ENCODE measurements at places on chromosomes 11 and 22. TPM values are rescaled to one million over a fixed set of nuclear protein-coding genes. Genes with fewer than 3 reads are reported as not detected.

The CHADL gene
- total RNA-seq, result 0.18 TPM

The GUCY1A2 gene
- not detected for total RNA-seq

The PRG2 gene
- total RNA-seq, result 0.68 TPM

DNA sequence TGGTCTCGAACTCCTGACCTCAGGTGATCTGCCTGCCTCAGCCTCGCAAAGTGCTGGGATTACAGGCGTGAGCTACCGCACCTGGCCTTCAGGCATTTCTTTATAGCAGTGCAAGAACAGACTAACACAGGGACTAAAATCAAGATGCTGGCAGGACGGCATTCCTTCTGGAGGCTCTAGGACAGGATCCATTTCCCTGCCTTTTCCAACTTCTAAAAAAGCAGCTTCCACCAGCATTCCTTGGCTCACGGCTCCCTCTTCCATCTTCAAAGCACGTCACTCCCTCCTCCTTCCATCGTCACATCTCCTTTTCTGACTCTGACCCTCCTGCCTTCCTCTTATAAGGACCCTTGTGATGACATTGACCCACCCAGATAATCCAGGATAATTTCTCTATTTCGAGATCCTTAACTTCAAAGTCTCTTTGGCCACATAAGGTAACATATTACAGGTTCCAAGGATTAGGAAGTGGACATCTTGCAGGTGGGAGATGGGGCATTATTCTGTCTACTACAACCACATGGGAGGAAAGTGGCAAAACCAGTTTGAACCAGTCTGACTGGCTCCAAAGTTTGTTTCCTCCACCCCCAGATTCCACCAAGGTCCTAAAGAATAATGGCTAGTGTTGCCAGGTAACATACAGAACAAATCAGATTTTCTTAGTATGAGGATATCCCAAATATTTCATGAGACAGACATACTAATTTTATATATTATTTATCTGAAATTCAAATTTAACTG, 172.5 kb downstream of the MN1 start:
- H3K36me3 ChIP-seq, result no peaks in the 10 kb centered on the region
- DNase-seq, result no peak
- no peak overlapping the region for H3K27ac ChIP-seq
- H3K27me3 ChIP-seq, result no peaks in the 10 kb centered on the region
- H3K4me1 ChIP-seq, result no peaks in the 10 kb centered on the region

DNA sequence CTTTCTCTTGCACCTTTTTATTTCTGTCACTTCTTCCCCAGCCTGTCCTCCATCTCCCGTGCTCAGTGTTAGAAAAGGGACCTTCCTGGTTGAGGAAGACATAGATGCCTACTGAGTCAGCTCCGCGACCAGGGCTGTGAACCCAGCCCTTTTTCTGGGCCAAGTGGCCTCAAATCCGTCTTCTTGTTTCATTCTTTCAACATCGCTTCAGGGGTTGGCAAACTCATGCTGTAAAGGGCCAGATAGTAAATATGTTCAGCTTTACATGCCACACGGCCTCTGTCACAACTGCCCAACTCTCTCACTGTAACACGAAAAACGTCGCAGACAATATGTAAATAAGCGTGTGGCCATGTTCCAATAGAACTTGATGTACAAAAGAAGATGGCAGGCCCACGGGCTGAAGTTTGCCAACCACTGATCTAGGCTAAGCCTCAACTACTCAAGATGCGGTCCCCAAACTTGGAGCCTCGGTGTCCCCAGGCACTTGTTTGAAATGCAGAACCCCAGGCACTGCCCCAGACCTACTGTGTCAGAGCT, 338.4 kb downstream of the MN1 start:
- H3K4me1 ChIP-seq, result no peaks in the 10 kb centered on the region
- H3K36me3 ChIP-seq, result no peaks in the 10 kb centered on the region
- no peak overlapping the region for H3K27ac ChIP-seq
- no peak for DNase-seq

GRCh38 chr22:25403284-25403810, 161.1 kb upstream of the GRK3 start:
- no peak overlapping the region for H3K27ac ChIP-seq
- no peaks in the 10 kb centered on the region for H3K27me3 ChIP-seq
- H3K4me3 ChIP-seq, result peak overlapping the region; percentile 80
- H3K4me1 ChIP-seq, result peaks cover 43% of the 10 kb centered on the region

DNA sequence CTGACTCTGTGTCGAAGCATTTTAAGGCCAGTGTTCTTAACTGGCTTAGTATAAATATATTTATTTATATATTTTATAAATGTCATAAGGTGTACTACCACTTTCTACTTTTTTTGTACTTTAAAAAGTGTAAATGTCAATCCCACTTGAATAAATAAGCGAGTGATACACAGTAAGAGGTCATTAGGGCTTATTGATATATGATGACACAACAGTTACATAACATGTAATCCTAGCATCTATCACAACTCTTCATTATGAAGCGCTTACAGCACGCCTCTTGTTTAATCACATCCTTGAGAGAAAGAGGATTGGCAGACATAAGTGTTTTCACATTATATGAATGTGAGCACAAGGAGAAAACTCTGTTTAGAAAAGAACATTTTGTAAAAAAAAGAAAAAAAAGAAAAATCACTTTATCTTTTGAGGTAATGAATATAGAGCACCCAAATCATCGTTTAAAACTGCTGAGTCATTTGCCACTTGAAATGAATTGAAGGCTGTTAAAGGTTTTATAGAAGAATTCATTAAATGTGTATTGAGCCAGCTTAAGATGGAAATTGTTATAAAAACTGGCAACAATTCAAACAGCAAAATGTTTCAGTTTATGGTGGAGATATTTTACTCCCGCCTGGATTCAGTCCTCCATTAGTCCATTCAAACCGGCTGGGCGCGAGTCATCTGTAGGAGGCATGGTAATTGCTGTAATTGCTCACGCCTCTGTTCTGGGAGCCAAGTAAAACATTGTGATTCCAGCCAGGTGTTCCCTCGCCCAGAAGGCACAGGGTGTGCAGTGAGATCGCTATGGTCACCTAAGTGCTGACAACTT, 627.3 kb upstream of the KIRREL3 start:
- H3K4me3 ChIP-seq, result no peak overlapping the region
- no peaks in the 10 kb centered on the region for H3K36me3 ChIP-seq
- no peaks in the 10 kb centered on the region for H3K27me3 ChIP-seq
- H3K4me1 ChIP-seq, result no peaks in the 10 kb centered on the region
- DNase-seq, result no peak

DNA sequence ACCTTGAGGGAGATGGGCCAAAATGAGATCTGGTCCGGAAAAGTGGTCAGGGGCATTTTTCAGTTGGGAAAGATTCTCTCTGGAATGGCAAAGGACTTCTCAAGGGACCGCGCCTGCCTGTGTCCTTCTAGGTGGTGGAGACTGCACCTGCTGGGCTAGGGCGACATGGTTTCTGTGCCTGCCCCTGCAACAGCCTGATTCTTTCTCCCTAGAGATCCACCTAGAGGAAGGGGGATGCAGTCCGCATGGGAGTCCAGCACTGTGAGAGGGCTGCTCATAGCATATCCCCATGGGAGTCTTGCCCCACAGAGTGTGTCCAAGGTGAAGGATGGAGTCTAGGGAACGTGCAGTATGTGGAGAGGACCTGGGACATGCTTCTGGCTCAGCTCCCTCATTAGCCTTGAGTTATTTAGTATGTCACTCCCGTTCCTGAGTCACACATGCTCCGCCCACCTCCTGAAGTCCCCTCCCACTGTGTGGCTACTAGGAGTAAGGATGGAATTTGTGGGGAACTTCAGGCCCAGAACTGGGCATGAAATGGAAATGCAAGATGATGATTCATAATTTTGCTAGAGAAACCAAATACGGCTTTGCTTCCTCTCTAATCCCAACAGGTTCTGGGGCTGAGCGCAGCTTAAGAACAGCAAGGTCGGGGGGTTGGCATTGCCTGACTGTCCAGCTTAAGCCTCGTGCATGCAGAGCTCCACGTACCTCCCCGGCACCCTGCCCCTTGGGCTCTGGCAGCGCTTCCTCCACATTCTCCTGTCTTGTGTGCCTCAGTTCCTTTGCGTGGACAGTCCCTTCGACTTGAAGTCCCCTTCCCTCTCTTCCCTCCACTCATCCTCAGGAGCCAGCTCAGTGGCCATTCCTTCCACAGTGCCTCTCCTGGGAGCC, 35.0 kb downstream of the GRIK4 start:
- H3K27ac ChIP-seq, result no peak overlapping the region
- no peaks in the 10 kb centered on the region for H3K36me3 ChIP-seq
- H3K4me1 ChIP-seq, result peaks cover 5% of the 10 kb centered on the region
- H3K4me3 ChIP-seq, result no peak overlapping the region
- H3K27me3 ChIP-seq, result peaks cover 6% of the 10 kb centered on the region

- H3K27ac ChIP-seq, result no peak overlapping the region
- H3K36me3 ChIP-seq, result no peaks in the 10 kb centered on the region
- no peaks in the 10 kb centered on the region for H3K4me1 ChIP-seq
Measured at GRCh38 chr11:30128269-30128932, 102.4 kb upstream of the FSHB start.

DNA sequence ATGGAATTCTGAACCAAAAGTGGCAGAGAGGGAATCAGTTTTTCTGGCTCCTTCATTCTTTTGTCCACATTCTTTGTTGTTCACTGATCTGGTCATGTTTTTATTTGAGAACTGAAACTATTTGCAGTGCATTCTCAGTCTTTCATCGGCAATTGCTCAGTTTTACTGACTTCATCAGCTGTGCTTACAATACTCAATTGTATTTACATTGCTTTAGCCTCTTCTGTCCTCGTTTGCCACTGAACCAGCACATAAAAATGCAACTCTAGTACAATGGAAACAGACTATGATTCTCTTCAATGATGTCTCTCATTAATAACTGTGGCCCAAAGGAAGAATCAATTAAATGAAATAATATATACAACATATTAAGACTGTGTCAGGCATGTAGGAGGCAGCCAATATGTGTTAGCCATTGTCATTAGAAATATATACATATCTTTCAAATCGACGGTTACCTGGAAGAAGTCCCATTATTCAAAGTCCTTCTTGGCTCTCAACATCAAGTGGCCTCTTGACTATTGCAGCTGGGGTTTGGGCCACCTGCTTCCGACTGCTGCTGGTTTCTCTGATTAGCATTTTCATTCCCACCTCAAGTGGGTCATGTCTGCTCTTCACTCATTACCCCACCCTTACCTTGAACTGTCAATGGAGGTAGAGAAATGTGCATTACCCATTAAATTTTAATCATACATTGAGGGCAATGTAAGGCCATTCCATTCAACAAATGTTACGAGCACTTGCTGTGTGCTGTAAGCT, 600.1 kb downstream of the INSC start:
- DNase-seq, result no peak
- H3K4me1 ChIP-seq, result no peaks in the 10 kb centered on the region
- H3K36me3 ChIP-seq, result no peaks in the 10 kb centered on the region
- H3K27me3 ChIP-seq, result no peaks in the 10 kb centered on the region
- no peak overlapping the region for H3K4me3 ChIP-seq

DNA sequence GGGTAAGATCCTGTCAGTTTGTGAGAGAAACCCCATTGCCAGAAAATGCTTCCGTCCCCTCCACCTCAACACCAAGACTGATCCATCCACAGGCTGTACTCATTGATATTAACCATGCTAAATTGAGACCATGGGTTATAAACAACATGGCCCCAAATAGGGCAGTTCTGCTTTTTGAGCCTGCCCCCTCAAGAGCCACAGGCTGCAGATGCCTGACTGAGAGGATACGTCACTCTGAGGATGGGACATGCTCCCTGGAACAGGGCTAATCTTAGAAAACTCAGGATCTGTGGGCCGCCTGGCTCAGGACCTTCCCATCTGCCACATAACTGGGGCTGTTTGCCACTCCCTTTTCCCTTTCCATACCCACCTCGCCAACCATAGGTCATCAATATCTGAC, 99.8 kb downstream of the MICAL2 start:
- H3K27ac ChIP-seq, result no peak overlapping the region
- H3K27me3 ChIP-seq, result no peaks in the 10 kb centered on the region
- peaks cover 96% of the 10 kb centered on the region for H3K36me3 ChIP-seq
- H3K4me1 ChIP-seq, result peaks cover 36% of the 10 kb centered on the region
- H3K4me3 ChIP-seq, result no peak overlapping the region

DNA sequence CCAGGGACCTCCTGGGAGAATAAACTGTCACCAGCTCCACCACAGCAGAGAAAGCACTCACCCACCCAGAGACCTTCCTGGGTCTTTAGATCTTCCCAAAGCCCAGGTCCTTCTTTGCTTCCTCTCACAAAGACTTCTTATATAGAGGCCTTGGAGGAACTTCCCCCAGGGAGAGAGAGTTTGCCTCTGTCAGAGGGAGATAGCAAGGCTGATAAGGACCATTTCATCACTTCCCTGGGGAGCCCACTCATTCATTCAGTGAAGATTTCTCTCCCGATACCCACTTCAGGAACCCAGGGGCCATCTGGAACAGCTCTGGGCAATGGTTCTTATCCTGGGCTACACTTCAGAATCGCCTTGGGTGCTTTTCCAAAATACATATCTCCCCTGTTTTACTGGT, at the start of gene PRG2:
Gene PRG2 (minus strand): TSS at position 116 of the 400 bp plus-strand sequence. CDS start 706 bp downstream, outside the sequence.
- no peak within 1 kb of the TSS for H3K27ac ChIP-seq
- H3K36me3 ChIP-seq, result no peaks in the 10 kb centered on the region
- H3K4me1 ChIP-seq, result peaks cover 5% of the 10 kb centered on the region
- no peak within 1 kb of the TSS for H3K4me3 ChIP-seq
- DNase-seq, result no peak

- no peaks in the 10 kb centered on the region for H3K36me3 ChIP-seq
- no peak for DNase-seq
- H3K4me1 ChIP-seq, result no peaks in the 10 kb centered on the region
- H3K27me3 ChIP-seq, result peaks cover 2% of the 10 kb centered on the region
Measured at GRCh38 chr11:117589063-117589462, 208.0 kb downstream of the DSCAML1 start.
